ENCODE measurements at places on chromosomes 3 and 15. TPM values are rescaled to one million over a fixed set of nuclear protein-coding genes. Genes with fewer than 3 reads are reported as not detected.

DNA sequence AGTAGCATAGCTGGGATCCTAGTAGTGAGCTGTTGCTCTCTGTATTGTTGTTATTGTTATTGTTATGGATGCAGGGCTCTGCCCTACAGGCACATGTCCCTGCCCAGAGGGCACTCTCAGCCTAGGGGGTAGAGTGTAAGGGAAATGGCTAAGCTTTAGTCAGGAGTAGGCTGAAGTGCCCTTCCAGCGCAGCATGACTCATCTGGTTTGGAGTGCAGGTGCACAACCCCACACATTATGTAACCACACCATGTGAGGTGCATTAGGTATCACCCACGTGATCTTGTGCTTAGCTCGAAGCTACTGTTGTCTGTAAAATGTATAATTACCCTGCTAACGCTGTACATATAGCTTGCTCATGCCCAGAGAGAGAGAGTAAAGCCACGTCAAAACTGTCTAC is 48.3 kb upstream of the TIPARP start:
- no peak for DNase-seq

The TTLL13 gene
- 0.07 TPM for total RNA-seq

The PTH1R gene
- total RNA-seq: 3.1 TPM

GRCh38 chr3:102195198-102195948 is 239.4 kb upstream of the ZPLD1 start:
- DNase-seq: peak; percentile 65

The QARS1 gene
- total RNA-seq: 241 TPM

The JMJD7 gene
- not detected for total RNA-seq

DNA sequence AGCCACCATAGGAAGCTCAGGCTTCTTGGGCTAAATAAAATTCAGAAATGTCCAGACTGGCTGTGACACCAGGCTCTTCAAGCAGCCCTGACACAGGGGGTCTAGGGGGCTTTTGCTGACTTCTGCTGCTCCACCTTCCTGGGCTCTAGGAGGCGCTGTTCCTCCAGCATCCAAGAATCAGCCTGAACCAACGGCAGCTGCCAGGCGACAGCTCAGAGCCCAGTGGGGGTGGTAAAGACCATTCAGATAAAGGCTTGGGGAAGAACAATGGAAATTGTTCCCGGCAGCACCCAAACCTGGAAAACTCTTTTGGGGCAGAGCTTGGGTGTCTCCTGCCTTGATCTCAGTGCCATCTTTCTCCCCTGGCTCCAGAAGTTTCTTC is 21.6 kb upstream of the PSTPIP1 start:
- no peak for DNase-seq
